ENCODE measurements at places on chromosomes 3 and 15.

DNA sequence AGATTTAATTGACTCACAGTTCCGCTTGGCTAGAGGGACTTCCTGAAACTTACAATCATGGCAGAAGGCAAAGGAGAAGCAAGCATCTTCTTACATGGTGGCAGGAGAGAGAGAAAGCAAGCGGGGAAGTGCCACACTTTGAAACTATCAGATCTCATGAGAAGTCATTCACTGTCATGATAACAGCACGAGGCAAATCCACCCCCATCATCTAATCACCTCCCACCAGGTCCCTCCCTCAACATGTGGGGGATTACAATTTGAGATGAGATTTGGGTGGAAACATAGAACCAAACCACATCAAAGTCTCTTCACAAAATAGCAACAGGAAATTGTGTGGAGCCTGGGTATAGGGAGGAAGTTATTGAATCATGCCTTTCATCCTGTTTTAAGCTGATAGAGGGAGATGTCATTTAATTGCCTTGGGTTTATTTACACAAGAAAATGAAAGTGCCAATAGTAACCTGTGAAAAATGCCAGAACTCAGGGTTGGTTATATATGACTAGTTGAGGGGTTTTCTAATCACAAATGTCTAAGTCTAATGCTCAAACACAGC lies 624.8 kb upstream of the LMCD1 start:
- no peak for DNase-seq

- DNase-seq: no peak
These were observed 815 bp upstream of the ZNF280D start for GRCh38 chr15:56734013-56734635.

DNA sequence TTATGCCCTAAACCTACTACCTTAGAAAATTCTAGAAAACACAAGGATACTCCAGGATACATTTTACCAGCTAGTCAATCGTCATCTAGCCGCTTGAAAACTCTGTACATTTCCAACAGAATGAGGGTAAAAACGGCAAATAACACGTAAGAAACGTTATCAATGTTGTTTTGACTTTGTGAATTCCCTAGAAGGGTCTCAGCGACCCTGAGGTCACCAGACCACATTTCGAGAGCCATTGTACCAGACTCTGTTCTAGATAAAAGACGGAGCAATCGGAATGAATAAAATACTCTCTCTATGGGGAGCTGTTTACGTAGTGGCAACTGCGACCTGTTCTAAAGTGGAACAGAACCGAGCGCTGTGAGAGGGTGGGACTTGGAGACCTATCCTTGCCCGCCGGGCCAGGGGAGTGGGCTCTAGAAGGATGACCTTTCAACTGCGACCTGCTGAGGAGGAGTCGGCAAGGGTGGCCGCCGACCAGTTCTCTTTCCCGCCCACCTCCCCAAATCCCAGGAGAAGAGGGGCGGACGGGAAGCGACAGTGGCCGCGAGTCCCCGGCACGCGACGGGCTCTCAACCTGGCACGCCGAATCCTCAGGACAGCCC lies 778 bp upstream of the AP4E1 start:
- no peak for DNase-seq

- DNase-seq: no peak
These were observed 71.5 kb downstream of the FOXP1 start for GRCh38 chr3:71512000-71512399.

- DNase-seq: no peak
These were observed 39.8 kb downstream of the MUC20 start for GRCh38 chr3:195760345-195761122.
